SIG-M5 (cell line): ENCODE measurements at places on chromosomes 1 and 21.

- DNase-seq, result no peak
These were observed 69.0 kb downstream of the MAGI3 start for GRCh38 chr1:113459279-113459678.

DNA sequence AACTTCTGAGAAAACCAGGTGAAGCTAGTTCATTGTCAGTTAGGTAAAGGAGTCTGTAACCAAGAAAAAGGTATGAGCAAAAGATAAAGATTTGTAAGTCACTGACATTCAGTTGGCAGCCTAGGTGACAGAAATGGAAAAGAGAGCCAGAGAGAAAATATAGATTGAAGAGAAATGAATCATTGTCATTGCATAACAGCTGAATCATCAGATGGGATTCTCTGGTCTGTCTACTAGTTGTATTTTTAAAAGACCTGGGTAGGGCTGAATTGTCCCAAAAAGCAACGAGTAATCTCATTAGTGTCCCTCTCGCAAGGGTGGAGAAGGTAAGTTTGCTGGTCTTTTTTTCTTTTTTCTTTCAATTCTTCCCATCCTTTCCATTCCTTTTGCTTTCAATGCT, 36.6 kb downstream of the PTGS2 start:
- DNase-seq, result no peak

DNA sequence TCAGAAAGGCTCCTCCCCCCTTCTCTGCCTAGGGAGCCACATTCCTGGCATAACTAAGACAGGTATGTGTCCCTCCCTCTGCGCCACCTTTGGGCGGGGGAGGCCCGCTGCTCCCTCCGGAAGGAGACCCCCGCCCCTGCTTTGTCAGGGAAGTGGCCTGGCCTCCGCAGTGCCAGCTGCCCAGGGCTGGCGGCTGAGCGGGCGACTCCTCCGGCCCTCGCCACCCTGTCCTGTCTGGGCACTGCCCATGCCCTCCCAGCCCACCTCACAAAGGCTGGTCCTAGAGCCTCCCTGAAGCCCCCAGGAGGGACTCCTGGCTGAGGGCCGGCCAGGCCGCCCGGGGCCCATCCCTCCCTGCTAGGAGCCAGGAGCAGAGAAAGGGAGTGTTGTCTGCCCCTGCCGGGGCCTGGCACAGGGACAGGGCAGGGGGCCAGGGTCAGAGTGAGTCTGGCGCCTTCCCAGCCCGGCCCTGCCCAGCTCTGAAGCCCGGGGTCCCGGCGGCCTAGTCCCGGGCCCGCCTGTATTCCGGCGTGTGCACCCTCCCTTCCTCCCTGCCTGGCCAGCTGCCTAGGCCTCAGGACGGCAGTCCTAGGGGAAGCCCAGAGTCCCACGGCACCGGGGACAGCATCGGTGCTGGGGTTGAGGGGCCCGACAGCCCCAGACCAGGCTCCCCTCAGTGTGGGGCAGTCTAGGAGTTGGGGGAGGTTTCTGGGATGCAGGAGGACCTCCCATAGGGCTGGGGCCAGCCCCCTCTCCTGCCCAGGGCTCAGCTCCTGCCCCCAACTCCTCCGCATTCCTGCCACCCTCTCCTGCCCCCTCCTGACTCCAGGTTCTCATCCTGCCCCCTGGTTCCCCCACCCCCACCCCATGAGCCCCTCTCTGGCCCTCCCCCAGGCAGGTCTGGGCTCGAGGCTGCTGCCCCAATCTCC, 5.1 kb downstream of the AGRN start:
- DNase-seq, result no peak

DNA sequence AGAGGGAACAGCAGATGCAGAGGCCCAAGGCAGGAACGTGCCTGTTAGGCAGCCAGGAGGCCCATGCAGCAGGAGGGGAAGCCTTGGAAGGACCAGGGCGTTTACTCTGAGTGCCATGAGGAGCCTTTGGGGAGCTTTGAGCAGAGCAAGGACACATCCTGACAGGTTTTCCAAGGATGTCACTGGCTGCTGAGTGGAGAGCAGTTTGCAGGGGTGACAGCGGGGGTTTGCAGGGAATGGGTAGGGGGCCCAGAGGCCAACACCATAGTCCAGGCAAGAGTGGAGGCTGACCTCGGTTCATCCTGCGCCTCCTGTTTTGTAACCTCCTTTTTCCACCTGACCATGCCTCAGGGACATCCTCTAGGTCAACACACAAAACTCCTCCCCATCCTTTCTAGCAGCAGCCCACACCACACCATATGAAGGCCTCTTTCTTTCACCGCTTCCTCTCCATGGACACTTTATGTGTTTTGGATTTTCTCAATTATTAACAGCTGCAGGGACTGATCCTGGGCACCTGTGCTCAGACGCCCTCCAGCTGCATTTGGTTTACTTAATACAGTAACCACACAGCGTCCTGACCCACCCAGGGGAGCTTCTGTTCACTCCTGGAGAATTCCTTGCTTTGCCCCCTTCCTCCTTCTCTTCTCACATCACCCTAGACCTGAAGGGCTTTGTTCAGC, 528.5 kb downstream of the MATN1 start:
- DNase-seq, result no peak

DNA sequence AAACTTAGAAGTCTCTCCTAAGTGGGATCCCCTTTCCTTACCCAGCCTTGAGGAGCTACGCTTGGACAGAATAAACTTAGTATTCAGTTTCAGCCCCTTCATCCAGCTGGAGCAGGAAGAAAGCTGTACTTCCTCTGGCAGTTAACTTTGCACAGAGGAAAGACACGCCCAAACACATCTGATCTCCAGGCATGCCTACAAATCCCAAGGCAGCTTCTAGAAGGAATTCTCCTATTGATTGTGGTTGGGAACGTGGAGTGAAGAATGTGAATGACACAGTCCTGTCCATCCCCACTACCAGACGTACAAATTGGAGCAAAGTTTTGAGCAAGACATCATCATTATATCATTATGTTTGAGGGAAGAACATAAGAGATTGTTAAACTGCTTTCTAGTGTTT, 6.6 kb upstream of the AK4 start:
- DNase-seq, result no peak

DNA sequence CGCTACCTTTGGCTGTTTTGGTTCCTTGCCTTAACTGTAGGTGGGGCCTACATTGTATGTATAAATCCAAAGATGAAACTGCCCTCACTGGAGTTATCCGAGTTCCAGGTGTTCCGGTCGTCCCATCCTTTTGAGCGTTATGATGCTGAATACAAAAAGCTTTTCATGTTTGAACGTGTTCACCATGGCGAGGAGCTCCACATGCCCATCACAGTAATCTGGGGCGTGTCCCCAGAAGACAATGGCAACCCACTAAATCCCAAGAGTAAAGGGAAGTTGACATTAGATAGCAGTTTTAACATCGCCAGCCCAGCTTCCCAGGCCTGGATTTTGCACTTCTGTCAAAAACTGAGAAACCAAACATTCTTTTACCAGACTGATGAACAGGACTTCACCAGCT, 139.5 kb downstream of the TLR5 start:
- DNase-seq, result no peak

- no peak for DNase-seq
These were observed 66.7 kb downstream of the TEX35 start for GRCh38 chr1:178579562-178579961.

DNA sequence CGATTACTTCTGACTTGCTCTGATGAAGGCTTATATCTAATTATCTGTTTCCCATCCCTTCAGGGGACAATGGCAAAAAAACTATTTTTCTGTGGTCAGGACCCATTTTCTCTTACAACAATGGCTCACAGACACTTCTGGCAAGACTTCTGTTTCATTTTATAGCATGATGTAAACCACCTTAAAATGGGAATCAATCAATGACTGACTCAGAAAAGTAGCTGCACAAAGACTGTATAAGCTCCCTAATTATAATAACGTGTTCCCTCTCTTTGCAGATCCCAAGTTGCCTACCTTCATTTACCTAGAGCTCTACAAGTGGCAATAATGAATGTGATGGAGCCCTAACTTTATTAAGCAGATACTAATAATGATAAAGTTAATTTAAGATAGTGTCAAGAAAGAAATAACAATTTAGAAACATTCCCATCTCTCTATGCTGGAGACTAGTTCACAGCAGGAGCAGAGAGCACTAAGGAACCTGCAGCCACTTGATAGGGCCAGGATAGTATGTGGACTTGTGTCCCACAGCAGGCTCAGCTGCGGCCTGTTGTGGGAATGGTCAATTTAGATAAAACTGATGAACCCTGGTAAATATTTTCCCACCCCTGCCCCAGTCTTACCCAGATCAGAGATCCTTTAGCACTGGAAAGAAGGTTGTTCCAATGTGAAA, 538 bp downstream of the GBP2 start:
- no peak for DNase-seq

DNA sequence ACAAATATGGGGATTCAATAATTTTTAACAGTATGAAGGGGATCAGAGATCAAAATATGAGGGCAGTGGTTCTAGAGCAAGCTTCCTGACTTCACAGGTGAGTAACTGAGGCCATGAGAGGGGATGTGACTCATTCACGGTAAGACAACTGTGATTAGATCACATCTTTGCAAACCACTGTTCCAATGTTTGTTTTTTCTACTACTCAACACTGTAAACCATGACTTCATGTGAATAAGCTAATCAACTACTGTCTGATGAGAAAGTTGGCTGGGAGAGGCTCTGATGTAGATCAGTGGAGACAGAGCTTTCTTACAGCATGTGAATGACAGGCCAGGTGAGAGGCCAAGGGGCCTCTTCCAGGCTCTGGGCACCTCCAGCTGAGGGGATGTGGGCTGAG, 84.7 kb downstream of the BRINP2 start:
- DNase-seq, result no peak

DNA sequence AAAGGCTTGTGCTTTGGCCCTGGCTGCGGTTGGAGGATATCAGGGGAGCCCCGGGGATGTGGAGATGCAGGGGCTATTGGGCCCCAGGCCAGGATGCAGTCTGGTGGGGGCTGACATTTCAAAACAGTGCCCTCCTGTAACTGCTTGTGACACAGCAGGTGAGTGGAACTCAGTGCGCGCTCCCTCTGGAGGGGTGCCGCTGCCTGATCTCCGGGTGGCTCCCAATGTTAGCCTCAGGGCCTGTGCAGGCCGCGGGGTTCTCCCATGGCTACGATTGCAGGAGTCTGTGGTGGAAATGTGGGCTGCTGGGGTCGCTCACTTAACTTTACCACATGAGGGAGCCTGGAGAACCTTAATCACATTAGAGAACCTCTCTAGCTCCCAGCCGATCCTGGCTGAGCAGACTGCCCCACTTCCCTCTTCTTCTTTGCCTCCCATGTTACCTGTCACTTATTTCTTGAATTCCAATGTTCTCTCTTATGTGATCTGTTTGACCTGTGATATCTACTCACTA, 163.2 kb downstream of the FMN2 start:
- no peak for DNase-seq

- DNase-seq, result no peak
These were observed 3933.6 kb downstream of the SRGAP2C start for GRCh38 chr1:125118147-125118993.

- DNase-seq, result no peak
These were observed 155.9 kb upstream of the PALMD start for GRCh38 chr1:99490031-99490430.

GRCh38 chr1:69494221-69494620, 73.5 kb upstream of the LRRC7 start:
- no peak for DNase-seq

GRCh38 chr1:183630748-183631147, 4.8 kb downstream of the ARPC5 start:
- DNase-seq, result no peak

DNA sequence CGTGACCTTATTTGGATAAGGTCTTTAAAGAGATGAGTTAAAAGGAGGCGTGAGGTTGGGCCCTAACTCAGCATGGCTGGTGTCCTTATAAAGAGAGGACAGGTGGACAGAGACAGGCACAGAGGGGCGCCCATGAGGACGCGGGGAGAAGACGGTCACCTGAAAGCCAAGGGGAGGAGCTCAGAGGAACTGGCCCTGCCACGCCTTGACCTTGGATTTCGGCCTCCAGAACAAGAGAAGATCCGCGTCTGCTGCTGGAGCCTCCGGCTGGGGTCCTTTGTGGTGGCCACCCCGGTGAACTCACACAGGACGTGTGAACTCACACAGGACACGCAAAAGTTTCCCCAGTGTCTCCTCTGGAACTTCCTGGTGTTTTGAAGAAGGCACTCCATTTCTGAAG, 122.7 kb downstream of the SIK1 start:
- DNase-seq, result no peak

GRCh38 chr1:114113411-114114184, 40.1 kb downstream of the SYT6 start:
- no peak for DNase-seq

DNA sequence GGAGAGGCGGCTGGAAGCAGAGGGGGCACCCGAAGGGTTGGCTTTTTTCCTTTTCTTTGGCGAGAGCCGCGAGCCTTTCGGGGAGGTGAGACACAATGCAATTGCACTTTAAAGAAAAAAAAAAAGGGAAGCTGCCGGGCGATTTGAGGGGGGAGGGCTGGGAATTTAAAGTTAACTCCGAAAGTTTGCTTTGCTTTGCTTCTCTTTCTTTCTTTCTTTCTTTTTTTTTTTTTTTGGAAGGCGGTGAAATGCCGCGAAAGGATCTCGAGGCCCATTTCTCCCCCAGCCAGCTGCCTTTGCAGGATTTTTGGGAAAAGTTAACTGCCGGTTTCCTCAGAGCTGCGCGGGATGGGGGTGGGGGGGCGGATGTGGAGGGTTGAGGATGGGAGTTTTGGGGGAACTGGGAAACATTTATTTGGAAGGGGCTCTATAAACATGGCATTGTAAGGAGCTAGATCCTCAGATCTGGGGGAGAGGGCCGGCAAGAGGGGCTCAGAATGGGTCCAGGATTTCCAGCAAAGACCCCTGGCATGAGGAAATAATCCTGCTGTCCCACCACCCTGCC, 997 bp downstream of the ZNF362 start:
- no peak for DNase-seq

DNA sequence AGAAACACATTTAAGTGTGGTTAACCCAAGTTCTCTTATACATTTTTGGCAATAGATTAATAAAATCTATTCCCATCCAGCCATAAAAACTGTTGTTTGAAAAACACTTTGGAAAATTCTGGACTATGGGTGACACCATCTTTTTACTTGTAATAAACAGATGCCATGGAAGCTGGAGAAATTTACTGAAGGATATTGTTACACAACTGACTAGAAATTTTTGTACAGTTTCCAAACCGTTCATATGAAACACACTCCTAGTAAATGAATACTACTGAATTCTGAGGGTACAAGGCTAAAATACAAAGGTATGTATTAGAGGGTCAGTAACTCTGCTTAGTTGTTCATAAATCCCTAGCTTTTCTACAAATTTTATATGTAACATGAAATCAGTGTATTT, 48.7 kb downstream of the TRIM33 start:
- DNase-seq, result no peak

- DNase-seq, result no peak
These were observed 4.1 kb upstream of the KCNAB2 start for GRCh38 chr1:6041432-6042062.

GRCh38 chr1:158121604-158122254, 59.0 kb upstream of the CD1D start:
- DNase-seq, result no peak
